RPMI7951 (cell line): ENCODE measurements at places on chromosomes 7 and 10. TPM values are rescaled to one million over a fixed set of nuclear protein-coding genes. Genes with fewer than 3 reads are reported as not detected.

DNA sequence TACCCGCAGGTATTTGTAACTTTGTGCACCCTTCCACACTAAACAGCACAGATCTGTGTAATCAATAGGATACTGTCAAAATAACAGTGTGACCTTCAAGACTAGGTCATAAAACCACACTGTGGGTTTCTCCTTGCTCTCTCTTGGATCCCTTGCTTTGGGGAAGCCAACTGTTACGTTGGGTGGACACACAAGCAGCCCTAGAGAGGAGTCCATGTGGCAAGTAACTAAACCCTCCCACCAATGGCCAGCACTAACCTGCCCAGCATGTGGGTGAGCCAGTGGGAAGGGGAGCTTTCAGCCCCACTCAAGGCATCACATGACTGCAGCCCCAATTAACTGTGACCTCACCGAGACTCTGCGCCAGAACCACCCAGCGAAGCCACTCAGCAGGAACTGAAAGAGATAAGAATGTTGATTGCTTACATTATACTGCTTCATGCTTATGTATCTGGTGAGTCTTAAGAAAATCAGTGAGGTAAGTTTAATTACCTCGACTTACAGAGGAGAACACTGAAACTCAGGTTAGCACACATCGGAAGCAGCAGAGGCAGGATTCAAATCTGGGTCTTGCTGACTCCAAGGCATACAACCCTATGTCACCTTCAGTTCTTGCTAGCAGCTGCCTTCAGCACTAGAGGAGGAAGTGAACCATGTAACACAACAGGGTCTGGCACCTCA, 9.4 kb upstream of the ZC3HAV1 start:
- DNase-seq: no peak

DNA sequence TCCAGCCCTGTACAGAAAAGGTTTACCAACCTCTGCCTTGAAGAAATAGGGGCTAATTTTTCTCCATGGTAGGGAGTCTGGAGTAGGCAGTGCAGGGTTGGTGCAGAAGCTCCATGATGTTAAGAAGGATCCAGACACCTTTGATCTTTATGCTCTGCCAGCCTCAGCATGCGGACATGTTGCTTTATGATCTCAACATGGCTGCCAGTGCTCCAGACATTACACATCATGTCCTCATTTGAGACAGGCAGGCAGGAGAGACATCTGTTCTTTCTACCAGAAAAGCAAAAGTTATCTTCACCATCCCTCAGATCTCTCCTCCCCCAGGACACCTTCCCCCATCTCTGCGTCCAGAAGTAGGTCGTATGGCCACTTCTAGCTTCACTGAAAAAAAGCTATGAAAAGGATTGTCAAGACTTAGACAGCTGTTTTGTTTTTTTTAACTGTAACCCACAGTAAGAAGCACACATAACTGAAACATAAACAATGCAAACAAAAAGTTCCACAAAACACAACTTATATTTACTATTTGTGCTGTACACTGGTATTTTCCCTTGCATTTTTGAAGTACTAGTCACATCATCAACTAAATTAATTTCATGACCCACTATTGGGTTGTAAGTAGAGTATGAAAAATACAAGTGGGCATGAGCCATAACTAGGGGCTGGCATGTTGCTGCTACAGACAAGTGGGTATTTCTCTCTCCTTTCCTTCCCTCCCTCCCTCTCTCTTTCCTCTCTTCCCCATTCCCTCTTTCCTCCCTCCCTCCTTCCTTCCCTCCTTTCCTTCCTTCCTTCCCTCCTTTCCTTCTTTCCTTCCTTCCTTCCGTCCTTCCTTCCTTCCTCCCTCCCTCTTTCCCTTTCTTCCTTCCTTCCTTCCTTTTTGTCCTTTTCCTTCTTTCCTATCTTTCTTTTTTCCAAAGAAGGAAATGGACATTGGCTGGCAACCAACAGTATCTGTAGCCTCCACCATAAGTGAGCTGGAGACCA, 2.6 kb upstream of the RASSF4 start:
- no peak for DNase-seq

DNA sequence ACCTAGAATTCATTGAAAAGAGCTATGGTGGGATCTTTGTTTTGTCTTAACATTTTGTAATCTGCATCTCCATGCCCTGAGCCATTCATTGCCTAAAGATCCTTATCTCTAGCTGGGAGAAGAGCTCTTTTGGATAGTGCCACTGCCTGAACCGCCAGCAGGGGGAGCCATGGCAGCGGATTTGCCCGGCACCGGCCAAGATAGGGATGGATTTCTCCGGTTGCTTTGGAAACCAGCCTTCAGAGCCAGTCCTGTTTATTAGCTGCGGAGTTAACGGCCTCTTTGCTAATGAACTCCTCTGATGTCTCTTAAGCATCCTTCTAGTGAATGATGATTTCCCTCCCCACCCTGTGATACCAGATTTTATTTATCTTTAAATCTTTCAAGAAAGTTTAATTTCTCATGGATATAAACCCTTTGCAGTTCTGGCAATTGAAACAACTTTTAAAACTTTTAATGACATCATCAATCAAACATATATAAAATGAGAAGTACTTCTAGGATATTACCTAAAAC, 58.2 kb upstream of the LYZL2 start:
- peak; percentile 84 for DNase-seq

DNA sequence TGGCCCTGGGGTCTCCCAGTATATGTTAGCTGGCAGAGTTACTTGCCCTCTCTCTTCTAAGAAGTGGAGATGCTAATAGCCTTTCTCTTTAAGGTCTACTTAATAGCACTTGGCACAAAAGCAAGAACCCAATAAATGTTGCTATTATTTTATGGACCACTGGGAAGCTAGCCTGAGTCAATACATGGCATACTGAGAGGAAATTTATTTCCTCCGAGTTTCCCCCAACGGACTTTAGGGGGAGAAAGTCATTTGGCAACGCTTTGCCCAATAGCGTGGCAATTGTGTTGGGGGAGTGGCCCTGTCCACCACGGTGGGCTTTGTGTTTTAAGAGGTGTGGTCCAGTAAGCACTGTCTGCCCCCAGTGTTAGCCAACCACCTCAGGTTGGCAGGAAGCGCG, 87.4 kb upstream of the SMNDC1 start:
- DNase-seq: no peak

DNA sequence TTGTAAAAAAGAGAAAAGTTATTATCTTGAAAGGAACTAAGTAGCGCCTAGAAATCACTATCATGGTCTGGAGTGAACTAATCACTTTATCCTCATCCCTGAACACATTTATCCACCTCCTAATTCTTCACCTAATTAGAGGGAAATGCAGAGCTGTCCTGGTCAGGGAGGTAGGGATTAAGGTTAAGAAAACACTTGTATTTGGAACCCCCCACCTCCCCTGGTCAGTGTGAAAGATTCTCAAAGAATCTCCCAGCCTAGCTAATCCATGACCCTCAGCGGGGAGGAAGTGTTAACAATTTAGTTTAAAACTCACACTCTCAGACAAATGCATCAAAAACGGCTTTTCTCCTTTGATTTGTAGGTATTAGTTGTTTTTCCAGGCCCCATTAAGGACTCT, 83.8 kb downstream of the FAM204A start:
- DNase-seq: no peak

The PRKCQ gene
- not detected in 2 replicates for total RNA-seq

DNA sequence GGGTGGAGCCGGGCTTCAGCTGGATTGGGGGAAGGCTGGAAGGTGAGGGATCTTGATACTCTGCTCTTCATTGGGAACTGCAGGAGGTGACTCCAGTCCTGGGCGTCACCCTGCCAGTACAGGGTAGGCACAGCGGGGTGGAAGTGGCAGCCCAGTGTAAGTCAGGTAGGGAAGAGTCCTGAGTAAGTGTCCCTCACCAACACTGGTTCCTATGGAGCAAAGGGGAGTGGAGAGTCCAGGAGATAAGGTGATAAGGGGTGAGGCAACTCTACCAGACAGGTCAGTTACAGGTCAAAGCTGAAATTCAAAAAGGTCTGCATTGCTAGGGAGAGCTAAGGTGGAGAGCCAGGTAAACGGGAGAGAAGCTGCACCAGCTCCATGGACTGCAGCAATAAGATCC, 145.6 kb upstream of the NFE2L3 start:
- no peak for DNase-seq

DNA sequence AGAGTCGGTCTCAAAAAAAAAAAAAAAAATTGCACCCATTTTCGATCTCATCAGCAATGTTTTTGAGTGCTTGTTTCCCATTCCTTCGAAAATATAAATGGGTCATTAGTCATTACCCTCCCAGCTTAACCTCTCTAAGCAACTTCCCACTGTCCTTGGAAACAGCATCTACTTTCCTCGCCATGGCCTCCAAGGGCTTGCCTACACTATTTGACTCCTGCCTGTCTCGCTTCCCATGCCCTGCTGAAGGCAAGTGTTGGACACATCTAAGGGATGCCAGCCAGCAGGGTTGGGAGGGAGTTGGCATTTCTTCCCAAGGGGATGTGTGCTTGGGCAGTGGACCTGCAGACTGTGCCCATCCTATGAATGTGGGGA, 12.7 kb upstream of the RHBDD2 start:
- DNase-seq: no peak

DNA sequence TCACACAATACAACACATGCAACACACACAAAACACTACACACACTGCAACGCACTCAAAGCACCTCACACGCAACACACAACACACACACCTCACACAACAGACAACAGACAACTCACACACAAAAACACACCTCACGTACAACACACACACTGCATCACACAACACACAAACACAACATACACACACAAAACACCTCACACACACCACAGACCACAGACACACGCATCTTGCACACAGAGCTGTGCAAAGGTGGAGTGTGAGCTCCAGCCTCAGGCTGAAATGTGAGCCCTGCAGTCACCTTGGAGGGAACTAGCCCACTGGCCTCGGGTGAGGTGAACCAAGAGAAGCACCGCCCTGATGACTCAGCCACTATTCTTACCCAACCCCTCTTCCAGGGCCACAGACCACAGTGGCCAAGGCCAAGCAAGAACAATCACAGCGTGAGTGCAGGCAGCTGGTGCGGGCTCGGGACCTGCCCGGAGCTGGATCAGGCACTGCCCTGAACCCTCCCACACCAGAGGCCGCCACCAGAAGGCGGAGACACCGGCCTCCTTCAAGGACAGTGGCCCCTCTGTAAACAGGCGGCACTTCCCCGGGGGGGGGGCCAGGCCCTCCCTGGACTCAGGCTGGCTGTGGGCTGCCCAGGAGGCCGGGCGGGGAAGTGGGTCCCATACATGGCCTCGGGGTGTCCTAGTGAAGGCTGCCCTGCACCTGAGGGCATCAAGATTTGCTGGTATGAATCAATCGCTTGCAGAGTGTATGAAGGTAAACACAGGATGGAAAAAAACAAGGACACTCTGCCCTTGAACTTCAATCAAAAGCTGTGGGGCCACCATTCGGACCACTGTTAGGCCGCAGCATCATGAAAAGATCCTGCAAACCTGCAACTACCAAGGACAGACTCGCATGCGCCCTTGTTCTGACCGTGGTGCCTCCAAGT, 106.7 kb downstream of the TNS3 start:
- peak; percentile 100 for DNase-seq

DNA sequence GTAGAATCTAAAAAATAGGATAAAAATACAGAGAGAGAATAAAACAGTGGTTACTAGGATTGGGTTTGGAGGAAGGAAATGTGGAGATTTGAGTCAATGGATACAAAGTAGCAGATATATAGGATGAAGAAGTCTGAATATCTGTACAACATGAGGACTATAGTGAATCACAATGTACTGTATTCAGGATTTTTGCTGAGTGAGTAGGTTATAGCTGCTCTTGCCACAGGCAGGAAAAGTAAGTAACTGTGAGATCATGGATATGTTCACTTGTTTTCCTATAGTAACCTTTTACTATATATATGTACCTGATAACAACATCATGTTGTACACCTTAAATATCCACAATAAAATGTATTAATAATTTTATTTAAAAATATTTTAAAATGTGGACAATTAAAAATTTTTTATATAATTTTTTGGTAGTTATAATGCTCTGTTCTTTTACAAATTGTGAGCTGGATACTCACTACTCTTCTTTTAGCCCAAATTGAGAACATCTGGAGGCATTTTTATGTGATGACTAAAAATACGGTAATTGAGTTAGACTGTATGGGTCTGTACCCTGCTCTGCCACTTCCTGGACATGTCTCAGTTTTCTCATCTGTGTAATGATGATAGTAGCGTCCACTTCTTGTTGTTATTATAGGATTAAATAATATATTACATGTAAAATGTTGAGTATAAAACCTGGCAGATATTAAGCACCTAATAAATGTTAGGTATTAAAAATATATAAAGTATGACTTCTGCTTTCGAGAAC, 439.1 kb downstream of the AUTS2 start:
- no peak for DNase-seq

The TMEM176B gene
- not detected in 2 replicates for total RNA-seq

The PLEKHS1 gene
- total RNA-seq: 0.29 and 0.84 TPM in 2 replicates

The GJD4 gene
- total RNA-seq: not detected in 2 replicates

The CTAGE4 gene
- total RNA-seq: 0.29 and 0.60 TPM in 2 replicates

GRCh38 chr7:5470816-5471215, 47.2 kb upstream of the TNRC18 start:
- no peak for DNase-seq

GRCh38 chr10:96272316-96273280, 1.2 kb upstream of the BLNK start:
- no peak for DNase-seq

The ZNF783 gene
- 2.2 and 4.1 TPM in 2 replicates for total RNA-seq

The CHRM2 gene
- 0.84 and 0.88 TPM in 2 replicates for total RNA-seq

The ACHE gene
- not detected in 2 replicates for total RNA-seq

DNA sequence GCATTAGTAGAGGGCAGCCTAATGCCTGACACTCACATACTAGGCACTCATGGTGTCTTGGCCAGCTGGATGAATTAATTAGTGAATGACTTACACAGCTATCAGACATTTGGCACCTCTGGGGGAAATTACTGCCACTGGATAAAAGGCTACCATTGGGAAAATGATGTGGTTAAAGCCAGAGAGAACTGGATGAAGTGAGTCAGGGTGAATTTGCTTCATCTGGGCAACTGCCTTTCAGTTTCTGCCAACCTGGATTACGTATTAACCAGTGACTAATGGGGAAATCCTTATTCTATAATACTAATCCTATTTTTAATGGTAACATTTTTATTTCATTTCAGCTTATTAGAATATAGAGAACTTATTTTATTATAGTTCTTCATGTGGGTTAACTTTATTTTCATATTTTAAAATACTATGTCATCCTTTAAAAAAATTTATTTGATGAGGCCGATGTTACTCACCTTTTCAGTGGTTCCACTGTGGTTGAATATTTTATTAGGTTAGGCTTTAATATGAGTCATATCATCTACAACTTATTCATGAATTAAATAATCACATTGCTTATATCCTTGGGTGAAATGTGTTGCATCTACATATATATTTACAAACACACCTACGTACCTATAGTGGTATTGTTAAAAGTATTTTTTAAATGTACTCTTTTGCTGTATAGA, 85.6 kb upstream of the CAPZA2 start:
- peak; percentile 84 for DNase-seq

The HERPUD2 gene
- 40.4 and 55.2 TPM in 2 replicates for total RNA-seq

- no peak for DNase-seq
Measured at GRCh38 chr7:155865830-155866525, 53.7 kb upstream of the SHH start.

The PTPRE gene
- 17.5 TPM in 2 replicates for total RNA-seq

- DNase-seq: no peak
Measured at GRCh38 chr7:36408589-36408988, 18.9 kb downstream of the ANLN start.

- DNase-seq: no peak
Measured at GRCh38 chr7:45157653-45158401, at the start of gene RAMP3. RAMP3 (plus strand) TSS chr7:45157791; CDS start chr7:45157829, 38 bp downstream.

GRCh38 chr7:70994176-70994575, 137.8 kb upstream of the GALNT17 start:
- no peak for DNase-seq

- no peak for DNase-seq
Measured at GRCh38 chr7:151694441-151694827, 174.7 kb upstream of the RHEB start.

The GIMAP2 gene
- total RNA-seq: 9.1 and 11.5 TPM in 2 replicates
